ENCODE measurements at places on chromosomes 12 and 14.

DNA sequence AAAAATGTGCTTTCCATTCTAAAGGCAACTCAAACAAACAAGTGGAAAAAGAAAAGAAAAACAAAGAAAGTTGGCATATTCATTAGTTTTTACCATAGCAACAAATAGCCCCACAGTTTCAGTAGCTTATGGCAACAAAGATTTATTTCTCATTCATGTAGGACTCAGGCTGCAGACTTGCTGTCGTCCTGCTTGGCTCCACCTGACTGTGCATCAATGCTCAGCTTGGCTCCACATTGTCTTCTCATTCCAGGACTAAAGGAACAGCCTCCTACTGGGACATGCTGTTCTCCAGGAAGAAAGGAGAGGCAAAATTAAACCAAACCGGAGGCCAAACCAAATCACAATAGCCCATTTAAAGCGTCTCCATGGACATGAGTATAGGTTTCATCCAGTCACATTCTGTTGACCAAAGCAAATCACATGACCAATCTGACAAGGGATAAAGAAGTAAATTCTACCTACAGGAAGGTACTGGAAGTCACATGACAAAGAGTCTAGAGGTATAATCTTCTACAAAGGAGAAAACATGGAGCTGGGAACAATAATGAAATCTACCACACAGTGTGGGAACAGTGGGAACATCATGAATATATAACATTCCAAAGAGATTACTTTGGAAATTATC is 222.5 kb downstream of the PIK3C2G start:
- no peak for DNase-seq

DNA sequence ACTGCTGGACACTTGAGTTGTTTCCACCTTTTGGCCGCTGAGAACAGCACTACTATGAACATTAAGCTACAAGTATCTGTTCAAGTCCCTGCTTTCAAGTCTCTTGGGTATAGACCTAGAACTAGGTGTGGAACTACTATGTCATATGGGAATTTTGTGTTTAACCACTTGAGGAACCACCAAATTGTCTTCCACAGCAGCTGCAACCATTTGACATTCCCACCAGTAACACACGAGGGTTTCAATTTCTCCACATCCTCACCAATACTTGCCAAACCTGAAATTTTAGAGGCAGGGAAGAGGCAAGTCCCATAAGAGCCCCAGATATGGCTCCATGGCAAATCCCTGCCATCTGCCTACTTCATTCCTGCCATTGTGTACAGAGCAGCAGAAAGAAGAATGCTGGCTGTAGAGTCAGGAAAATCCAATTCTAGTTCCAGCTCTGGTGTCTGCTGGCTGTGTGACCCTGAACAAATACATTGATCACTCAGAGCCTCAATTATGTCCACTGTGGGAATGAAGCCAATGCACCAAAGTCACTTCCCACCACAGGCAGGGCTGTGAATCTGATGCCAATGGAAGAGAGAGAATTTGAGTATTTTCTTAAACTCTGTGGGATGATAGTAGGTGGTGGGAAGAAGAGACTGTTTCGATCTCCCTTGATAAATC is 17.8 kb downstream of the PITPNM2 start:
- DNase-seq = no peak

DNA sequence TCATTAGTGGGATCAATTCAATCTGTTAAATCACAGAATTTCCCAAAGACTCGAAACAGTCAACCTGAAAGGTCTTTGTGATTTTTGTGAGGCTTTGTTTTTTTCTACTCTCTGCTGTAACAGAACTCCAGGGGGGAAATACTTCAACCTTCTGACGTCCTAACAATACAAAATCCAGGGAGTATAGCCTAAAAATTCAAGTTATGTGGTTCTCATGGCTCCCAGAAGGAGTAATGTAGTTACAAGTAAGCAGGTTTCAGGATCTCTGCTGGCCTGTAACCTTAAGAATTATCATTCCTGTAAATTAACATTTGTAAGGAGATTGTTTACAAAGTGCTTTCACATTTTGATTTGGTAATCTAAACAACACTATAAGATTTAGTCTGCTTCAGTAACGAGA is 39.9 kb downstream of the VEZT start:
- no peak for DNase-seq

DNA sequence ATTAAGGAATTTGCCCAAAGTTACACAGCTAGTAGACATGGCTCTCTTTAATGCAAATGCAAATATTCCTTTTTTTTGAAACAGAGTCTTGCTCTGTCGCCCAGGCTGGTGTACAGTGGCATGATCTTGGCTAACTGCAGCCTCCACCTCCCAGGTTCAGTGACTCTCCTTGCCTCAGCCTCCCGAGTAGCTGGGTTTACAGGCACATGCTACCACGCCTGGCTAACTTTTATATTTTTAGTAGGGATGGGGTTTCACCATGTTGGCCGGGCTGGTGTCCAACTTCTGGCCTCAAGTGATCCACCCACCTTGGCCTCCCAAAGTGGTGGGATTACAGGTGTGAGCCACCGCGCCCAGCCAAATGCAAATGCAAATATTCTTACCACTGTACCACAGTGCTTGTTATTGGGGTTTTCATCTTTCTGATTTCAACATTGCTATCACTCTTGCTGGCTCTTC is 24.5 kb upstream of the HIGD1C start:
- no peak for DNase-seq

- no peak for DNase-seq
These were observed 69.4 kb upstream of the PRIMA1 start for GRCh38 chr14:93857500-93858283.

DNA sequence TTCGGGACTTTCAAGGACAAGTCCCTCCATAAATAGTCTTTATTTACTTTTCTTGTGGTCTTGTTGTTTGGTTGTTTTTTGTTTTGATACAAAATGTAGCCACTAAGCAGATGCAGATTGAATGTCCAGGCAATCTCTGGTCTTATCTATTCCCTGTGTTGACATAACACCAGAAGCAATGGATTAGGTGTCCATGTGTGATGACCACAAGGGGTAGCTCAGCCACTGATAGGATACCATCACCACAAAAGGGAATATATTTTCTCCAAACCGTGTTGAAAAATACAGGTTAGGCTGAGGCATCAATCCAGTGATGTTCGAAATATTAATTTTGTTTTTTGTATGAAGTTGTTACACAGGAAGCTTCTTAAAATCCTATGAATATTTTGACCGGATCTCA is 196.3 kb downstream of the EPS8 start:
- no peak for DNase-seq

GRCh38 chr12:110084314-110085015 is 36.1 kb upstream of the C12orf76 start:
- DNase-seq = no peak

DNA sequence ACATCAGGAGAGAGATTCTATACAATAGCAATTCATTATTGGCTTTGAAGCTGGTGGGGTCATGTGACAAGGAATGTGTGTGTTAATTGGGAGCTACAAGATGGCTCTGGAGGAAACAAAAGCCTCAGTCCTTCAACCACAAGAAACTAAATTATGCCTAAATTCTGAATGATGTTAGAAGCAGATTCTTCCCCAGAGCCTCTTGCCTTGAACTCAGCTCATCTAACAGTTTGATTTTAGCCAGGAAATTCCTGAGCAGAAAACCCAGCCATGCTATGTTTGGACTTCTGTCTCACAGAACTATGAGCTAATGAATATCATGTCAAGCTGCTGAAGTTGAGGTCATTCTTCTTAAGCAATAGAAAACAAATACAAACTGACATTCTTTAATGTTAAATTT is 274.7 kb downstream of the SLC6A15 start:
- no peak for DNase-seq

DNA sequence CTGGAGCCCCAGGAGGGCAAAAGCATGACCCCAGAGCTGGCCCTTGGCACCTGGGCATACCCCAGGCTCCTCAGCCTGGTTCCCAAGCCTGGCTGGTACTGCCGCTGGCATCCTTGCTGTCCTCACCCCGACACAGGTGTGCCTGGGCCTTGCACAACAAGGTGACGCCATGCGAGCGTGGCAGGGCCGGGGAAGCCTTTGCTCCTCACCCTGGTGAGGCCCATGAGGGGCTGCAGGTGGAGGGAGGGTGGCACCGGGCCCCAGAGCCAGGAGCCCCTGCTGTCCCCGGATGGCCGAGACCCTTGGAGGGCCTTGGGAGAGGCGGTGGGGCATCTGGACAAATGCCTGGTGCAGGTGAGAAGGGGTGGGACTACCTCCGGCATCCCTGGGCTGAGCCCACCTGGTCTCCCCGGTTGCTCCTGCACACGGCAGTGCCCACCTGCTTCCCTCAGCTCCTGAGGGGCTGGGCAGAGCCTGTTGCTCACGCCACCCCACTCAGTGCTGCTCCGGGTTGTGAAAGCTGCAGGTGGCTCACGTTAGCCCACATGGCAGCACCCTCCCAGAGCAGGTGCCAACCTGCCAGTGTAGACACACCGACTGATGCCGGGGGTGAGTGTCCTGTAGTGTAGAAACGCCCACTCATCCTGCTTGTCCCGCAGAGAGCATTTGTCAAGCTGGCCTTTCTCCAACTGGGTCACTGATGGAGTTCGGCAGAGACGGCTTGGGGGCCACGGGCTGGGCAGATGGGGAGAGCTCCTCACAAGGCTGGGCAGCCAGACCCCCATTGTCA is 24.6 kb upstream of the KIF26A start:
- DNase-seq = no peak

DNA sequence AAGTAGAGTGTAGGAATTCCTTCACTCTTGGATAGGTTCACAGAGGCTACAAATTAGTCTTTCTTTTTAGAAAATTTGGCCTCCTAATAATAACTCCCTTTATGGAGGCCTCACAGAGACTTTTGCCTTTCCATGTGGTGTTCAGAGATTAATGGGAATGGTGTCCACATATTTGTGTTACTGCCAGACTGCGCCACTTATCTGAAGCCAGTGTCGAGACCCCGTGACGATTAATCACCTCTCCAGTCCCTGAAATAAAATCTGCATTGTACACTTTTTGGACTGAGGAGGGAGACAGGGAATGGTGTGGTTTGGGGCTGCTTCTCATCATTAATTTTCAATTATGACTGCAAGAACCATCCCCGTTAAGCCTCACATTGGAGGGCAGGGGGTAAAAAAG is 980.5 kb downstream of the FLRT2 start:
- no peak for DNase-seq

DNA sequence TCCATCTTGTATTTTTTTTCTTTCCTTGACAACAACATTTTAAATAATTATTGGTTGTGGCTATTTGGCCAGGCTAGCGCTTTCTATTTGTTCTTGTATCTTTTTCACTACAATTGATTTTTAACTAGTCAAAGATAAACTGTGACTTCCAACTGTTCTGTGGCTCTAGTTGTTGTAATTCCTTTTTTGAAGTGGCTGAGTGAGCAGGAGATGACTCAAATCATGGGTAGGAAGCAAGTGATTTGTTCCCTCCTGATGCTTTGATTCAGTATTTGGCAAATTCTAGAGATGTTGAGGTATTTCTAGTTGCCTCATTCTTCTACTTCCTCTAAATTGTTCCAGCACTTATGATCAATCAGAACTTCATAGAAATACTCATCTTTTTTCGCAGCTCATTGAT is 633.5 kb downstream of the RERGL start:
- no peak for DNase-seq

DNA sequence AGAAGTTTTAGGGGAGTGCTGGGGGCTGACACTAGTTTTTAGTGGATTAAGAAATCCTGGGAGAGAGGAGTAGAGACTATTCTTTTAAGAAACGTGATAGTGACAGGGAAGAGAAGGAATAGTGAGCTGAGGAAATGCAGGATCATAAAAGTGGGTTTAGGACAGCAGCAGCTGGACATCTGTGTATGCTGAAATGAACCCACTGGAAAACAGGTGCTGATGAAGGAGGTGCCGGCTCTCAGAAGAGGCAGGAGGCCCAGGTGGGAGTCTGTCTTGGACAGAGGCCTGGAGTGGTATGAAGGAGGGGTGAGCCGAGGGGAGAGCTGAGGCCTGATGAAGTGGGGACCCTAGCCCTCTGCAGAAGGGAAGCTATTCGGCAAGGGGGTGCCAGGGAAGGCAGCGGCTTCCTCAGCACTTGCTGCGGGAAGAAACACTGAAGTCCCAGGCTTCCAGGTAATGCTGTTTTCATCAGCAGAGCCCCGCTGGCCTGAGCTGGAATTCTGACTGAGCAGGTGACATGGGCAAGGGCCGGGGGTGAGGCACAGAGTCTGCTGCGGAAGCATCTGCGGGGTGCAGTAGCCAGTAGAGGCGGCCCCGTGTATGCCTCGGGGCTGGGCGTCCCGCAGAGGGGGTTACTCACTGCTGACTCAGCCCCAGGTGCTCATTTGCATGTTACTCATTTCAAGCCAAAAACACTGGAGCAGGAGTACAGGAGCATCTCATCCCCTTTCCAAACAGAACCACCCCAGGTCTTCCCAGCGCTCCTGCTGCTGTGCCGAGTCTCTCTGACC is 89.7 kb downstream of the TMCC3 start:
- DNase-seq = peak; percentile 73

GRCh38 chr12:125330645-125331341 is 265.6 kb downstream of the AACS start:
- DNase-seq = no peak

DNA sequence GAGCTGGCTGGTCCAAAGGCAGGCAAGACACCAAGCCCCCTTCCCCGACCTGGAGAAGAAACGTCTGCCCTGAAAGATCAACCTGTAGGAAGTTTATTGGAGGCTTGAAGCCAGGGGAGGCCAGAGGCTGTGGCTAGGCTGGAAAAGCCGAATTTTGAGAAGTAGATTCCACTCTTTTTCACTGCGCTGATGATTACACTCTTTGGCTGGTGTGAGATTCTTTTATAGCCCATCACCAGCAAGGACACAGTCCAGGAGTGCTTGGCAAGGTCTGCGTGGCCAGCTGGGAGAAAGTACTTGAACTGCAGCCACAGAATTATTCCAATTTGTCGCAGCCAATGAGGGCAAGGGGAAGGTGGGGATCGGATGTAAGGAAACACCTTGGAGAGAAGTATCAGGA is 45.0 kb downstream of the SYNE3 start:
- DNase-seq = no peak

DNA sequence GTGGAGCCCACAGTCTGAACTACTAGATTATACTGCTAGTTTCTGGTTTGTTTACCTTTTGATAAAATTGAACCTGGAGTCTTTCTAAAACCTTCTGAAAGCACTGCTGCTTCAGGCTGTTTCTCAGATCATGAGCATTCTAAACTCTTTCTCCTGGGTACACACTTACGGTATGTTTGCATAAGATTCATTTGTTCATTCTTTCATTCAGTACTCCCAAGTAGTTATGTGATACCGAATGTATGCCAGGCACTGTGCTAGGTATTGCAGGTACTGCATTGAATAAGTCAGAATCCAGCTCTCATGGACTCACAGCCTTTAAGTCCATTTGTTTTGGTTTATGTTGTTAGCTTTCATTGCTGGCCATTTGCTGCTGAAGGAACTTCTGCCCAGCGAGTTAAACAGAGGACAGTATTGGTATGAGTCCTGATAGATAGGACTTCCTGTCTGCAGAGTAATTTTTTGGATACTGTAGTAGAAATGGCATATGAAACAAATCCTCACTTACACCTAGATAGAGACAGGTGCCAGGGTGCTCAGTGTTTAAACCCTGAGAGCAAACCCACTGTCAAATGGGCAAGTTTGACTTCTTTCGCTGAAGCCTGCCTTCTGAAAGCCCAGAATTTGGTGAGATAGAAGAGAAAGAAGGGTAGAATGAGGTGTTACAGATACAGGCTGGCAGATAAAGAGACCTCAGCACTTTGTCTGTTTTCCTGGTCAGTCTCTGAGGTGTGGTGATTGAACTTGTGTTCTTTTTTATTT is 2.1 kb downstream of the SUSD6 start:
- DNase-seq = no peak

DNA sequence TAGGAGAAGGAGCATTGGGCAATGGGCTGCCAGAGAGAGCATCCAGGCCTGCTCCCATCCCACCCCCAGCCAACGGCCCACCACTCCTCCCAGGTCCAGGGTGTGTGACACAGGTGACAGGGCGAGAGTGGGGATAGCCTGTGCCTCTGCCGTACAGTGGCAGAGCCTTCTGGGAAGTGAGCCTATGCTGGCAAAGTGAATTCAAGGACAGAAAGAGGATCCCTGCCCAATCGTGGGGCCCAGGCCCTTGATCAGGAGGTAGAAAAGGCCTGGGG is 553 bp upstream of the KRT79 start:
- no peak for DNase-seq
